ENCODE measurements at places on chromosomes 3 and 15.

DNA sequence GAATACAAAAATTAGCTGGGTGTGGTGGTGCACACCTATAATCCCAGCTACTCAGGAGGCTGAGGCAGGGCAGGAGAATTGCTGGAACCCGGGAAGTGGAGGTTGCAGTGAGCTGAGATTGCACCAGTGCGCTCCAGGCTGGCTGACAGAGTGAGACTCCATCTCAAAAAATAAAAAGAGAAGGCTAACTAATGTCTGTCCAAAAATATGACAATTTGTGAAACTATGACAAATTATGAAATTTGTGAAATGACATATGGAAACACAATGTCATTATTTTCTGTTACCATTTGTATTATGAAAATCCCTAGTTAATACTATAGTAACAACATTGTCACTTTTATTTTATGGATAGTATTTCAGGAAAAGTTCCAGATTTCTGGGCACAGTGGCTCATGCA, 1306.3 kb upstream of the EPHA6 start:
- no peak for DNase-seq

DNA sequence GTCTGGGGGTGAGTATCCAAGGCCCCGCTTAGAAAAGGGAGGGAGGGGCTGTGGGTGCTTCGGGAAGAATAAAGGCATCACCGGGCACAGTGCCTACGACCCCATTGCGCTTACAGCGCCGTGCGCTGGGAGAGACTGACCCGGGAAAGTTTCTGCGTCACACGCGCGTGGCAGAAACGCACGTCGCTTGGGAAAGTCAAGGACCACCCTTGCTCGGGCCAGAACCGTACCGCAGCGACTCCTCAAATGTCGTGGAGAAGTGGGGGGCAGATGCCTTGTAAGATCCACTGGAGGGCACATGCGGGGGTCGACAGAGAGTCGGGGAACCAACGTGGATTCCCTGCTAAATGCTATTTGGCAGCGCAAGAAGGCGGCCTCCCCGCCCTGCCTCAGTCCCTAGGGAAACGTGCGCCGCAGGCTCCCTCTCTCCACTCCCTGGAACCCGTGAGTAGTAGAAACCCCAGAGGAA, 2.4 kb downstream of the ADAMTS9 start:
- DNase-seq: no peak

DNA sequence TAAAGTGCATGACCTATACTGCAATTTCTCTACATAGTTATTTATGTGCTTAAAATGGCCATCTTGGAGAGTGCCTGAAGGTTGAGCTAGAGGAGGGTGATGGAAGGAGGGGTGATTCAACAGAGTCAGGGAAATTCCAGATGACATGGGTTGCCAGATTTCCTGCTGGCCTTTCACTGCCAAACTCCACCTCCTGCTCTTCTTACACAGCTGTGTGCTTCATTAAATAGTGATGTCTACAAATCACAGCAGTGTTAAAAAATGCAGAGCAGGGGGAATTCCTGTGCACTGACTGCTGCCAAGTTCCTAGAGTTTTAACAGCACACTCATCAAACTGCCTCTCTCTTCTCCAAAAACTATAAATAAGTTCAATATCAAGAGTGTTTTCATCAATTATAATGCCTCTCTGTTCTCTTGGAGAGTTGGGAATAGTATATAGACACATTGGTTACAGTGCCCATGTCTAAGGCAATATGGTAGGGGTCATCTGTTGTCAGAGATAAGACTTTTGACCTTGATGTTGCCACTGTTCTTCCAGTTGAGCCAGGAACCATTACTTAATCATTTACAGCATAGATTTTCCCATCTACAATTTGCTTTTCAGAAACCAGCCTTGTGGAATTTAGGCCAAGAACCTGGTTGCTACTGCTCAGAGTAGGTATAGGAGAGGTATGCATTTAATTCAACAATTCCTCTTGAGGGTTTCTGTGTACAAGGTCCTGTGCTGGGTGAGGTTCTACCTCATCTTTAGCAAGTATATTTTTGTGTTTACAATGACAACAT, 79.6 kb downstream of the TP63 start:
- DNase-seq: no peak

- DNase-seq: no peak
These were observed 379.3 kb upstream of the CBLB start for GRCh38 chr3:106247902-106248684.

DNA sequence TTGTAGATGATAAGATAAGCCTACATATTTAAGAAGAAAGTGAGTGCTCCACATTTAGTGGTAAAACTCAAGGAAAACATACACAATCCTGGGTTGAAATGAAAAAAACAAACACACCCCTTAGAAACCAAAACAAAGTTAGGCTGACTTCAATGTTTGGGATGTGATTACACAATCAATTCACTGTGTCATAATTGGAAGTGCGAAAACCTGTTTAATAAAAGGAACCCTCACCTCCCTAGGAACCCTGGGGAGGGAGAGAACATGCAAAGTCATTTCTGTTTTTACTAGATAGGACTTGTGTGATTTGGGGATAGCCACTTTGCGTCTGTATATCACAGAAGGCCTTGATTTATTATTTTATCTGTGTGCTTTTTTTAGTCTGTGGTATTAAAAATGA, 275.0 kb downstream of the NFKBIZ start:
- no peak for DNase-seq

GRCh38 chr15:48089702-48090101, 31.1 kb upstream of the SLC24A5 start:
- DNase-seq: no peak

DNA sequence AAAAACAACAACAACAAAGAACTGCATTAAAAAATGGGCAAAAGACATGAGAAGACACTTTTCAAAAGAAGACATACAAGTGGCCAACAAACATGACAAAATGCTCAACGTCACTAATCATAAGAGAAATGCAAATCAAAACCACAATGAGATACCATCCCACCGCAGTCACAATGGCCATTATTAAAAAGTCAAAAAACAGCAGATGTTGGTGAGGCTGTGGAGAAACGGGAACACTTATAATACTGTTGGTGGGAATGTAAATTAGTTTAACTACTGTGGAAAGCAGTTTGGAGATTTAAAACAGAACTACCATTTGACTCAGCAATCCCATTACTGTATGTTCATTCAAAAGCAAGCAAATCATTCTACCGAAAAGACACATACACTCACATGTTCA, 15.1 kb downstream of the EIF1B start:
- DNase-seq: no peak

- DNase-seq: peak; percentile 13
These were observed 14.6 kb downstream of the MED12L start for GRCh38 chr3:151100076-151100475.

- DNase-seq: no peak
These were observed 102.2 kb downstream of the ERC2 start for GRCh38 chr3:56365905-56366640.

DNA sequence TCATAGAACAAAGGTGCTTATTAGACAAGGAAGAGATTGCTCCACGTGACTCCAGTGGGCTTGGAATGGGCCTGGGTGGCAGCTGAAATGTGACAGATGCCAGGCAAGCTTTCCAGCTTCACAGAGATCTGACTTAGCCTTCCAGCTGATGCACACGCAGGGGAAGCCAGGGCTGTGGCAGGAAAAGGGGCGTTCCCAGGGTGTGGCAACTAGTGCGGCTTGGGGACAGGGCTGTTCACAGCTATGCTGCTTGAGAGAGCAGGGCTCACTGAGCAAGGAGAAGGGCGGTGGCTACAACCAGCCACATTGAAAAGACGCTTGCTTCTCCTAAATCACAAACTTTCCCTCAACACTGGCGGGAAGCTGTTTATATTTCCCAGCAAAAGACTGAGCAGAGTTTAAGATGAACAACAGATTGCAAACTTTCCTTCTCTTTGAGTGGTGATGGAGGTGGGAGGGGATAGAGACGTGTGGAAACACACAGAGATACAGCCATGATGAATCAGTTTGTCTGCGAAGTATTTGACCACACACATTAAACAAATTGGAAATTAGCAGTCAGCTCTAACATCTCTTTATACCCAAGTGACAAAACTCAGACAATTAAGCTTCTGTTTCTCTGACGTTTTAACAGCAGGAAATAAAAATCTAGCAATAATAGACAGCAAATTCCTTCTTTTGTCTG, 127.5 kb downstream of the BDH1 start:
- DNase-seq: no peak

DNA sequence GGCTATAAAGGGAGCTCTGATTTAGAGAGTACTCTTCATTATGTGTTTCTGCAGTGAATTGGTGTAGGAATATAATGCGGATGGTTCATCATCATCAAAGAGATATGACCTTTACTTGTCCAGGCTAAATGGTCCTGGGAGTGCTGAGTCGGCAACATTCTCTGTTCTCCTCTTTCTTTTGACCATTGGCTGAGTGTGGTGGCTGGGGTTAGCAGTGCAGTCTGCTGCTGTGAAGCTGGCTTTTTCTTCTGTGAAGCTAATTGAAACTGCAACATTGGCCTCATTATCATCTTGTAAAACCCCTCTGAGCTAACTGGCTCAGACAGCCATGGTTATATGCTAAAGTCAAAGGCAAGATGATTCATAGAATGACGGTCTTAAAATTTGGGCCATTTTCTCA, 83.8 kb downstream of the THRB start:
- DNase-seq: no peak

DNA sequence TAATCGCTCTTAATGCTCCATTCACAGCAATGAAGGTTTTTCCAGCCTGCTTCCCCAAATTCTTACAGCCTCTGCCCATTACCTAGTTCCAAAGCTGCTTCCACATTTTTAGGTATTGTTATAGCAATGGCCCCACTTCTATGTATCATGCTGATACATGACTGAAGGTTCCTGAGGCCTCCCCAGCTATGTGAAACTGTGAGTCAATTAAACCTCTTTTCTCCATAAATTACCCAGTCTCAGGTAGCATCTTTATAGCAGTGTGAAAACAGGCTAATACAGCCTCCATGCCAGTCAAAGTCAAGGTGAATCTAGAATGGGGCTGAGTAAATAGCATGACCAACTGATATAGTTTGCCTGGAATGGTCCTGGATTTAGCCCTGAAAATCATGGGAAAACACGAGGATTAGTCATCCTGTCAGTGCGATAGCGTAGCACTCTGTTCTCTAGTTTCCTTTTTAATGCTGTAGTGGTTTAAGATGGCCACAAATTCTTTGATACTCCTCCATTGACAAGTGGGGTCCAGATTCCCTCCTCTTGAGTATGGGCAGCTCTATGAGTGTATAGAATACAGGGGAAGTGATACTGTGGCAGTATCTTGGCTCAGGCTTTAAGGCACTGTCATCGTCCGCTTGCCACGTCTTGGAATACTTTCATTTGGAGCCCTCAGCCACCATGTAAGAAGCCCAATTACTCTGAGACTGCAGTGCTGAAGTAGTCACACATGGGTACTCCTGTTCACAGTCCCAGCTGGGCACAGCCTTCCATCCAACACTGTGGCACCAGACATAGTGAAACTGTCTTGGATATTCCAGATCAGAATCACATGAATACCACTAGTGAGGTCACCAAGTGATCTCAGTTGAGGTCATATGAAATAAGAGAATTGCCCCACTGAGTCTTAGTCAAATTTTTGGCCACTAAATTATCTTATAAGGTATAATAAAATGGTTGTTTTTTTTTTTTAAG, 94.0 kb upstream of the PLCL2 start:
- no peak for DNase-seq

DNA sequence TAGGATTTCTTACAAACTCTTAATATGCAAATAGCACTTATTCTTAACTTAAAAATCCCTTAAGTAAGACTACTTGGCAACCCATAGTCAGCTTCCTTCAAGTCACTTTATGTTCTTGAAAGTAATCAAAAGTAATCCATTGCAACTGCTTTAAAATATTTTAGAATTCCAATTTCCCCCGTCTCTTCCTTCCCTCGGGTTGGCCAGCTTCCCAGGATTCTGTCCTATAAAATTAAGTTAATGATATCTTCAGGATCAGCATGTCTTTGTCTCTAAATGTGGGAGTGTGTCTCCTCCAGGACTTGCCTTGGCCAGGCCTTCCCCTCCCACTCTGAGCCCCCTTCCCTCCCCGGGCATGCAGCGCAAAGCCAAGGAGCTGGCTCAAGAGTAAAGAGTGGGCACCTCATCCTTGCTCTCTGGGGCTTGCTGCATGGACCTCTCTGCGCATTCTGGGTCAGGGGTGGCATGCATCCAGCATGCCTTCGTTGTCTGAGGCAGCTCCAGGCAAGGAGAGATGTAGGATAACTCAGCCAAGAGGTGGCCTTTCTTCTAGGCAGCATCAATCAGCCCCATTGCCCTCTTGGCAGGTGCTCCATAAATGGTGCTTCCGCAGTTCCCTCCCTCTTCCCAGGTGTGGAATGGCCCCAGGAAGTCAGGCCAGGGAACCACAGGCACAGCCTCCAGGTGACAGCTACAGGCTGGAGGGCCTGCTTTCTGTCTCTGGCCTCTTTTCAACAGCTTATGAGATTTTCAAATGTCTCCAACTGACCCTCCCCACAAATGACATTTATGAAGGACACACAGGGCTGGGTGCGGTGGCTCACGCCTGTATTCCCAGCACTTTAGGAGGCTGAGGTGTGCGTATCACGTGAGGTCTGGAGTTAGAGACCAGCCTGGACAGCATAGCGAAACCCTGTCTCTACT, 108.7 kb upstream of the ALDH1A3 start:
- no peak for DNase-seq

DNA sequence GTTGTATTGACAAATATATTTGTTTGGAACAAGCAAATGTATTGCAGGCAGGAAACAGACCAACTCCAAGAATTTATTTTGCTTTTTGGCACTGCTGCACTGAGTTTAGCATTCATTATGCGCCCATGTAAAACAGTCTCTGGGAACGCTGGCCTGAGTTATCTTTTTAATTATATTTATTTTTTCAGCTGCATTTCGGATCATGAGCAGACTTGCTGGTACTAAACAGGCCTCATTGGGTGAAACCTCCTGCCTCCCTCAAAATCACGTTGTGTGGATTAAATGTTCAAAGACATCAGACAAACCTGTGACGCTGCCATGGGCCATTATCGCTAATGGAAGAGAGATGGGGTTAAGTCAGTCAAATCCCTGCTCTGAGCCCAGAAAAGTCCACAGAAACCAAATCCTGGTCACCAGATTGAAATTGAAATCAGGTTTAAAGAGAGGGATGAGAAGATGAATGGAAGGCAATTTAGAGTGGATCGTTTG, 511.1 kb upstream of the PROK2 start:
- DNase-seq: no peak

DNA sequence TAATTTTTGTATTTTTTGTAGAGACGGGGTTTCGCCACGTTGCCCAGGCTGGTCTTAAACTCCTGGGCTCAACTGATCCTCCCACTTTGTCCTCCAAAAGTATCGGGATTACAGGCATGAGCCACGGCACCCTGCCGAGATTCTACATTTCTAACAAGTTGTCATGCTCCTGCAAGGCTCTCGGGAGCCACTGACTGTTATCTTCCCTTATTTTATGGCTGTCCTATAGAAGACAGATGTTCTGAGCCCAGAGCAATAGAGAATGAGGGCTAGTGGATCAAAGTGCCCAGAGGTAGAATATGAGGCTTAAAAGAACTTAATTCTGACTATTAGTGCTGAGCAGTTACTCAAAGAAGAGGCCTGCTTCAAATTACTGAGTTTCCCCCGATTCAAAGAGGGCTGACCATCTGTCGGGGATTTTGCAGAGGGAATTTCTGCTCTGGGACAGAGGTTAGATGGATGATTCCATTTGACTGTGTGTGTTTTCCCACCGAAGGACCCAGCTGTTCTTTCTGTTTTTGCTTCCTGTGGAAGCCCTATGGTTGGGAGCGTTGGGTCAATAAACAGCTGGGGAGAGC, 39.5 kb downstream of the ITPR1 start:
- no peak for DNase-seq

- DNase-seq: no peak
These were observed 19.9 kb downstream of the BBX start for GRCh38 chr3:107542665-107543064.
